Activated CD4-positive, alpha-beta T cell treated with anti-CD3 and anti-CD28 coated beads for 4 hours (primary cell): ENCODE measurements at places on chromosomes 2 and 18.
A peak's percentile ranks its signal among the peaks of the same experiment; 100 is the strongest.

DNA sequence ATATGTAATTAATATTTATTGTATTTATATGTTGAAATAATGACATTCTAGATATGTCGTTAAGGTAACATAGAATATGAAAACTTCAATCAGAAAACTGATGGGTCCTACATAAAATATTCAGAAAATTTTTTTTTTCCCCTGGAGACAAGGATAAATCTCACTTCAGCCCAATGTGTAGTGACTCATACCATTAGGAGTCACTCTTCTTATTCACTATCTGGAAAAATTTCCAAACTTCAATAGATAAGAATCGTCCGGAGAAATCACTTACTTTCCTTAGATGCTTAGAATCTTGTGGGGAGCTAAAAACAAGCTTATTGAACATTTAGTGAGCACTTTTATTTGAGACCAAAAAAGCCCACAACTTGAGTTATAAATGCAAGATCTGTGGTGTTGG lies 4.6 kb downstream of the SERPINB13 start:
- no peak for DNase-seq

GRCh38 chr2:55961318-55961911 lies 37.8 kb upstream of the EFEMP1 start:
- no peak for DNase-seq

- DNase-seq: peak; percentile 22
Measured at GRCh38 chr2:69628325-69629021, 15.1 kb downstream of the AAK1 start.

GRCh38 chr18:75226286-75226955 lies 15.8 kb downstream of the TSHZ1 start:
- no peak for DNase-seq

DNA sequence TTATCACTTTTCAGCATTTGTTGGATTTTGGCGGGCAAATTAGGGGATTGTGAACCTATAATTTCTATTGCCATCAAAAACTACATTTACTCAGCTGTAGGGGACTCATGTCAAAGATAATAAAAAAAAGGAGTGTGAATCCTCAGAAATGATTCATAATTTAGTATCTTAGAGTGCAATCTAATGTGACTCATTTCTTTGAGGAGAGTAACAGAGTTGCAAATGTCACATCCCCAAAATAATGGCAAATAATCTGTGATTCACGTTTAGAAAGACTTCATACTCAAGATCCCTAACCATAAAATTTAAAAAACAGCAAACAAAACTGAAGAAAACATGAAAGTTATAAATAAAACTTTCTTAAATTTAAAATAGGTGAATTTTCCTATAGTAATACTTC lies 373.0 kb downstream of the CDH2 start:
- DNase-seq: no peak

DNA sequence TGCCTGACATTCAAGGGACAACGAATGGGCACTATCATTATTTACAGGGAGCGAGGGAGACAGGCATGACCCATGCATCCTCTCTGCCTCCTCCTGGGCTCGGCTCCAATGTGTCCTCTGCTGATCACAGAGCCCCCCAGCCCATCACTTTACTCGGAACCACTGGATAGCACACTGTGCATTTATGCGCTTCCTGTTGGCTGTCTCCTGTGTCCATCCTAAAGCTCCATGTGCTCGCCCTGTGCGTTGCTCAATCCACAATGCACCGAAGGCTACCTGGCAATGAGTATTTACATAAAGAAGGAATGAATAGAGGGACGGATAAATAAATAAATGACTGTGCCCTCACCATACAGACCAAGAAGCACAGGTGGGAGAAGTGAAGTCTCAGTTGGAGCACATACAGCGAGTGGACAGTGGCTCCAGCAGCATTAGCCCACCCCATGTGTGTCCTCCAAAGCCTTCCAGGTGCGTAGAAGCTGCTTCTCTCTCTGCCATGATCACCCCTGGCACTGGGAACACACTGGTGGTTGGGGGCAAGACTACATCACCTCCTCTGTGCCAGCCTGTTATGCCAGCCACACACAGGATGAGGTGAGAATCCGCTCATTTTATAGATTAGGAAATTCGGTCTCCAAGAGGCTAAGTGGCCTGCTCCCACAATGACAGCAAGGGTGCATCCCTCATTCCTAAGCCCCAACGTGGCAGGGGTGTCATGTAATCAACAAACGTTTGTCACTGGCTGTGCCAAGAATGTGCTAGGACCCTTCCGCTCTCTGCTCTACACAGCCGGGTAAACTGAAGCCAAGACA lies 2.3 kb upstream of the GDF7 start:
- DNase-seq: no peak

- DNase-seq: no peak
Measured at GRCh38 chr2:41966431-41966893, 81.4 kb upstream of the PKDCC start.
